Kidney capillary endothelial cell (primary cell): ENCODE measurements at places on chromosomes 13 and 19.

DNA sequence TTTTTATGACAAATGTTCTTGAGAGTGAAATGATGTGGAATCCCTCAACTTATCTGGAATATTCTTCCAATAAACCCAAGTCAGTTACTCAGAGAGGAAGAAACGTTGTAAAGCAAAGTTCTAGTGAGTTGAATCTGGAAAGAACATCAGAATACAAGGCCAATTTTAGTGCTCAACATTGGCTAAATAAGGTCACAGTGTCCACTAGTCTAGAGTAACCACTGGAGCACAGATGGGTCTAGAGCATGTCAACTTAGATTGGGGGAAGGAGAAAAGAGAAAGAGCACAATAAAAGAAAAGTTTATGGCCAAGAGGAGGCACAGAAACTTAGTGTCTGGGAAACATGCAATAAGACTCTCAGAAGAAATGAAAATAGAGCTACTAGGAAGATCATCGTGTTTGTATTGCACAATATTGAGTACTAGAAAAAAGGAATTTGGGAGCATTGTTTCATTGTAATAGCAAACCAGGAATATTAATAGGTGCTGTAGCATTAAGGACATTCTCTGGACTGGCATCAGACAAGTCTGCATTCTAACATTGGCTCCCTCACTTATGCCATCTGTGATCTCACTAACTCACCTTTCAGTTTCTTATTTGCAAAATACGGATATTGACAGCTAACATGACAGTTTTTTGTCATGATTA, 1318.5 kb downstream of the PCDH9 start:
- DNase-seq = no peak

GRCh38 chr13:73924607-73925006, 209.6 kb downstream of the KLF12 start:
- no peak for DNase-seq

DNA sequence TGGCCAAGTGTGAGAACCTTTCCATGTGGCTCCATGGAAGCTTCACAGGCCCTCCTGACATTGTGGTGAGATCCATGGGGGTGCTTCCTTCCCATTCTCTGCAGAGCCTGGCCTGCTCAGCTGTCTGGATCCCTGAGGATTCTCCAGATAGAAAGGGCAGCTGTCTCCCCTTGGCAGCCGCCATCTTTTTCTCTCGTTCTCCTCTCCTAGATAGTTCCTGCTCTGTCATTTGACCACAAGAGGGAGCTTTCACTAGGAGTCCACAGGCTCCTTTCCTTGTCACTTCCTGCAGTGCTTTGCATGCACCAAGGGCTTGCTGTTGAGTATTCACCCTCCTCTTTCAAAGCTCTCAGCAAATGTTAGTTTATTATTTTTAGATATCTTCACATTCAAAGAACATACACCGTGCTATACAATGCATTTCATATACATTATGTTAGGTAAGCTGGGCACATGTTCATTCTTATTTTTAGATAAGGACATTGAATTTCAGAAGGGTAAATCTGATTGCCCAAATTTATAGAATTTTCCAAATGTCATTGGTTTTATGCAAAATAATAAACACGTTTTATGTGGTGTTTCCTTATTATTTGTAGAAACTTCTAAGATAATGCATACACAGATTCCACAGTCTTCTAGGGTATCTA, 133.2 kb downstream of the FRY start:
- DNase-seq = peak; percentile 80

GRCh38 chr13:85386424-85386823, 412.8 kb downstream of the SLITRK6 start:
- peak; percentile 1 for DNase-seq

DNA sequence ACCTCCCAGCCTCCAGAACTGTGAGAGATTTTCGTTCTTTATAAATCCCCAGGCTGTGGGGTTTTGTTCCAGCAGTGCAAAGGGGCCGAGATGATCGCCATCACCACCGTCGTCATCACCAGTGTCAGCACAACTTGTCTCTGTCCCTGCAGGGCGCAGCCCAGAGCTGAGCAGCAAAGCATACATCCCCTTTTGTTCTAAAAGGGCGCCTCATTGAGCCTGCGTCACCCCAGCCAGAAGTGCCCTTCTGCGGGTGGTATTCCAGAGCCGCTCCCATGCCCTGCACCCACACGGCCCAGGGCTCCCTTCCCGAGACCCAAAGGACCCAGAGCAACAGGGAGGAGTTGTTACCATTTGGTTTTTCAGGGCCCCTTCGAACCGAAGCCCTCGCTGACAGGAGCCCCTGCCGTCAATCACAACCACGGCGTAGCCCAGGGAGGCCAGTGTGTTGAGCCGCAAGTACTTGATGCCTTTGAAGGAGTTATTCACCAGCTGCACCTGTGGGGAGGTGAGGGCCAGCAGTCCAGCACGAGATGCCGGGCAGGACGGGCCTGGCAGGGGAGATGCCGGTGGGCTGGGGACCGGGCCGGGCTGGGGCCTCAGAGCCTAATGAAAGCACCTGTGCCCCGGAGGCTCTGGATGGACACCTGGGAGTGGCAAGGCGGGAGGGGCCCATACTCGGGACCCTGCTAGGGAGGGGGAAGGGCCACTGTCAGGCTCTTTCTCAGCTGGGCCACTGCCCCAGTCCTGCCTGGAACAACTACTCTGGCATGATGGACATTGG, 14.4 kb upstream of the MYDGF start:
- DNase-seq = no peak

DNA sequence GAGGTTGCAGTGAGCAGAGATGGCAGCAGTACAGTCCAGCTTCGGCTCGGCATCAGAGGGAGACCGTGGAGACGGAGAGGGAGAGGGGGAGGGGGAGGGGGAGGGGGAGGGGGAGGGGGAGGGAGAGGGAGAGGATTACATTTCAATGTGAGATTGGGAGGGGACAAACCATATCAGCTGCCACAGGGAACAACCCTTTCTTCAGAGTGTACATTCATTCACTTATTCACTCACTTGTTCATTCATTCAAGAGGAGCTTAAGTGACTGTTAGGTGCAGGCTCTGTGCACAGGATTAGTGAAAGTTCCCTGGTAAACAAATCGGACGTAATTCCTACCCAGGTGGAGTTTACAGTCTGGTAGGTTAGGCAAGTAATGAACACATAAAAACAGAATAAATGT, 65.6 kb upstream of the MEDAG start:
- no peak for DNase-seq

GRCh38 chr19:57599377-57599760, 316 bp upstream of the ZNF530 start:
- DNase-seq = peak; percentile 1

GRCh38 chr13:28659621-28659970, 666 bp downstream of the POMP start:
- peak; percentile 53 for DNase-seq

DNA sequence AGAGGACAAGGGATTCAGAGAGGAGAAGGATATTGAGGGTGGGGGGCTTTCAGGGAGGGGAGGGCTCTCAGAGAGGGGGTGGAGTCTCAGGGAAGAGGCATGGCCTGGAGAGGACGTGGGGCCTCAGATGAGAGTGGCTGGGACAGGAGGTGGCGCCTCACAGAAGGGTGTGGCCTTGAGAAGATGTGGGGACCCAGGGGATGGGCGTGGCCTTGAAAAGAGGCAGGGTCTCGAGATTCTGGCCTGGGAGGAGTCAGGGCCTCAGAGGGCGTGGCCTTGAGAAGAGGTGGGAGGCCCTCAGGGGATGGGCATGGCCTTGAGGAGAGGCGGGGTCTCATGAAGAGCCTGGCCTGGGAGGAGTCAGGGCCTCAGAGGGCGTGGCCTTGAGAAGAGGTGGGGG, 23.7 kb upstream of the TNFSF14 start:
- DNase-seq = no peak

DNA sequence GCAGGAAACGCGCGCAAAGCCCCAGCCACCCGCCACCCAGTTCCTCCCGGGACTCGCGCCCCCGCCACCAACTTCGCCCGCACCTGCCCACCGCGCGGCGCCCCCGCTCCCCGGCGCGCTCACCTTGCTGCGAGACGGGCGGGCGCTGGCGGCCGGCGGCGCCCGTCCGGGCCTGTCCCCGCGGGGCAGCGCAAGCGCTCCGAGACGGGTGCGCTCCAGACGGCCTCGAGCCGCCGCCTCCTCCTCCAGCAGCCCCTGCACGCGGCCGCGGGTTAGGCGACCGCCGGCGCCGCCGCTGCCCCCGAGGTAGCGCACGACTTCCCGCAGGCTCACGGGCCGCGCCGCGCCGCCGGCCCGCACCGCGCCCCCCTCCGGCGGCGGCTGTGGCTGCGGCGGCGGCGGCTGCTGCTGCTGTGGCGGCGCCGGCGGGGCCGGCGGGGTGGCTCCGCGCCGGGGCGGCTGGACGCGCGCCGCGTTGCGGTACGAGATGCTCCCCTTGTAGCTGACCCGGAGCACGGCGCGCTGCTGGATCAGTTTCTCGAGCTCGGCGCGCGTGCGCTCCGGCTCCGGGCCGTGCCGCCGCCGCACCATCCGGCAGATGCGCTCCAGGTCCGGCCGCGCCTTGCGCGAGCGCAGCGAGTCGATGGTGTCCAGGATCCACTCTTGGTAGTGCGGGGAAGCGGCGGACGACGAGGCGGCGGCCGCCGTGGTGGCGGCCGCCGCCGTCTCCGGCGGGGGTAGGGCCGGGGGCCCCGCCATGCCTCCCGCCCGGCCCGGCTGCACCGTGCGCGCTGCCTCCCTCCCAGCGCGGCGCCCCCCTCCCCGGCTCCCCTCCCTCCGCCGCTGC, 666 bp downstream of the SAMD1 start:
- no peak for DNase-seq

DNA sequence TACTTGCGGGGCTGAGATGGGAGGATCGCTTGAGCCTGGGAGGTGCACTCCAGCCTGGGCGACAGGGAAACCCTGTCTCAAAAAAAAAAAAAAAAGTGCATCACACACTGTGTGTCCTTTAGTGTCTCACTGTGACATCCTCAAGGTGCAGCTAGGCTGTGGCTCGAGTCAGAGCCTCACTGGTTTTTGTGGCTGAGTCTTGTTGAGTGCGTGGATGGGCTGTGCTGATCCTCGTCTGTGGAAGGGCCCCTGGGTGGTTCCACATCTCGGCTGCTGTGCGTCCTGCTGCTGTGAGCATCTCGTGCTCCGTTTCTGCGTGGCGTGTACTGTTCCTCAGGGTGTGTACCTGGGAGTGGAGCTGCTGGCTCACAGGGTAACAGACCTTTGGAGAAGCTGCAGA, 11.2 kb downstream of the STK11 start:
- no peak for DNase-seq

- DNase-seq = peak; percentile 88
These were observed 15.4 kb downstream of the SSC5D start for GRCh38 chr19:55503502-55504251.

DNA sequence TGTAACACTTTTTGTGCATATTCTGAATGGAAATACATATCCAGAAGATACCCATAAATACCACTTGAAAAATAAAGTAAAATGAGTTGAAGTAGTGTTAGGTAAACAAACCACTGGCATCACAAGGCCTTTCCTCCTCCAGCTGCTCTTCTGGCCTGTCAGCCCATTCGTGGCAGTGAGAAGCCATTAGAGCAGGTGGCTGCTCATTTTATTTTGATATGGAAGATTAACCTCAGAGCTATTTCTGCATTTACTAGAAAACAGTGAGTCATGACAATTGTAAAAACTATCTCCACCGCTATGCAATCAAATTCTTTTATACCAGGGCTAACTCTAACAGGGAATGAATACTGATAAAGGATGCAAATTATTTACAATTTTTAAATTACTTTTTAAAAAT, 2898.1 kb downstream of the PCDH9 start:
- no peak for DNase-seq

GRCh38 chr19:8367327-8368001, 3.5 kb downstream of the ANGPTL4 start:
- DNase-seq = no peak

GRCh38 chr19:4803736-4804695, 12.5 kb downstream of the FEM1A start:
- DNase-seq = peak; percentile 40

- no peak for DNase-seq
These were observed 330.8 kb downstream of the TBC1D4 start for GRCh38 chr13:75151081-75151643.

GRCh38 chr19:46018729-46019251, 4.1 kb downstream of the PGLYRP1 start:
- DNase-seq = no peak

DNA sequence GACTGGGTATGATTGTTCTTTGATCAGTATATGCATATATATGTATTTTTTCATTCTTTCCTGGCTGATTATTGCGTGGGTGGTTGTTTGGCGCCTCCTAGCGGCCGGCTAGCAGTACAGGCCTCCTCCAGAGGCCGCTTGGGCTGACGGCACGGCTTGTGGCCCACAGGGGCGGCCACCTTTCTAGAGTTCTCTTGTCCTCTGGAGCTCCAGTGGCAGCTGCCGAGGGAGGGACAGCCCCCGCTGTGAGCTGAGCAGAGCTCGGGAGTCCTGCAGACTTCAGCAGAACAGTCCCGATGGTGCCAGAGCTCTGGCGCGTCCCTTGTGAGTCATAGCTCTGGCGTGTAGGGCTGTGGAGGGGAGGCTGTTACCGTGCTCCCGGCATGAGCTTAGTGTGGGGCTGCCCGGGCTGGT, 22.5 kb upstream of the ZNF429 start:
- DNase-seq = no peak

DNA sequence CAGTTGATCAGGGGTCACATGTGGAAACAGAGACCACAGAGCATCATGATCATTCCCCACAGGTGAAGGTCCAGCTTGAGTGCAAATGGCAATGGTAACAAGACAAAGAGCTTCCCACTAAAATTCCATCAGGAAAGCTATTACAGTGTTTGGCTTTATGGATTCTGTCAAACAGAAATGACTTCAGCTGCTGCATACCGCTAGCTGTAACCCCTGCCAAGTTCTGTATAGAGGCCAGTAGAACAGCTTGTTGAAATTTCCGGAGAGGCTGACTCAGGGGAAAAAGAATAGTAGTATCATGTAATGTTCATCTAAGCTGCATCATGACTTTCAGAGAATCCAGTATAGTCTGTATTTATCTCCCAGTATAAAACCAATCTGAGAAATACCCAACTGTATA, 1704.7 kb downstream of the SLITRK5 start:
- DNase-seq = no peak

- DNase-seq = peak; percentile 66
These were observed 24.0 kb downstream of the SLC8A2 start for GRCh38 chr19:47447470-47448359.

DNA sequence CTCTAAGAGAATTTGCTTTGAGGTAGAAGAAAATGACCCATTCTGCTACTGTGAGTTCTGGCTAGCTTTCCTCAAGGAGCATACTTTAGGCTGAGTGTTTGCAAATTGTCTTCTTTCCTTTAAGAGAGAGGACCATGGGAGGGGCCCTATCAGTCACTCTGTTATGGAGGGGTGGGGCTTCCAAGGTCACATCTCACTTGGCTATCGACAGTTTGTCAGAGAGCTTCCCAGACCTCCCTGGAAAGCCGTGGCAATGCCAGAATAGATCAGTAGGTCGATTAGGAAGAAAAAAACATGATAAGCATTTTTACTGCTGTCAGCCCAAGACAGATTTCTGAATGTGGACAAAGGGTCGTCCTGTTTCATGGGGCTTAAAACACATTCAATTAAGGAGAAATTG, 93.3 kb downstream of the OXGR1 start:
- DNase-seq = peak; percentile 30

DNA sequence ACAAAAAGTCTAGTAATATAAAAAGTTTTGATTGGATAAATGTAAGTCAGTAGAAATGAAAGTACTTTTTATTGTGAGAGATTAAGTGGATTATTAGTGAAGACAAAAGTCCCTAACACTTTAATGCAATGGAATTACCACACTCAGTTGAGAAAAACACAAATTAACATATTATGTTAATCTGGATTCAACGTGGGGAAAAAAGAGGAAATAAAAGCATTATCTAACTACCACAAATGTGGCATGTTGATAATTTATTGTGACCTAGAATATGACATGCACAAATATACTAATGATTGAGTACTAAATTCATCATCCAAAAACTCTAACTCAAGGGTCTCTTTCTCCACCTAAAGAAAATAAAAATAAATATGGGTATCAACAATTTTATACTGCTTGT, 41.5 kb downstream of the FOXO1 start:
- DNase-seq = no peak
